Bronchial epithelial cell (primary cell): ENCODE measurements at places on chromosomes 5 and 9. TPM values are rescaled to one million over a fixed set of nuclear protein-coding genes. Genes with fewer than 3 reads are reported as not detected.

DNA sequence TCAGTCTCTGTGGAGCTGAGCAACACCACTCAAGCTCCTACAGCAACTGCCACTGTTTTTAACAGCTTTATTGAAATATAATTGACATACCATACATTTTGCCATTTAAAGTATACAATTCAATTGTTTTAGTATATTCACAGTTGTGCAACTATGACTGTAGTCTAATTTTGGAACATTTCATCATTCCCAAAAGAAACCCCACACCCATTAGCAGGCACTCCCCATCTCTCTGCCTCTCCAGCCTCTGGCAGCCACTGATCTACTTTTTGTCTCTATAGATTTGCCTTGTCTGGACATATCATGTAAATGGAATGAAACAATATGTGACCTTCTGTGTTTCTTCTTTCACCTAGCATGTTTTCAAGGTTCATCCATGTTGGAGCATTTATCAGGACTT, 43.5 kb downstream of the RUSC2 start:
- DNase-seq: peak; percentile 38

Gene CCDC171
- 1.6 and 2.8 TPM in 2 replicates for total RNA-seq

DNA sequence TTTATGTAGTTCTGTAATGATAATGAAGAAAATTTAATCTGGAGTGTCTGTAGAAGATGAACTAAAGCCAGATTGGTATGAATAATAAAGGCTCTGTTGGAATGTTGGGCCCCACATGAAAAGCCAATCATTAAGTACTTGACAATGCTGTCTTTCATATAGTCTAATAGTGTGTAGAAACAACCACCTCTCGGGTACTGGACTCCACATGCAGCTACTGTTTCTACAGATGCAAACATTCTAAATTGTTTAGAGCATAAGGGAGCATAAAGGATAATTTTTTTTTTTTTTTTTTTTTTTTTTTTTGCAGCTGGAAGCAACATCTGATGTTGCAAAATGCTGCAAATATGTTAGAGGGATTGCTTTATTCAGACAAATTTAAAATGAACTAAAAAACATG, 354.3 kb downstream of the KCTD16 start:
- DNase-seq: no peak

Gene CDH6
- 0.13 and 9.5 TPM in 2 replicates for total RNA-seq

Gene FAM78A
- total RNA-seq: under 0.01 and 0.26 TPM in 2 replicates

Gene STK32A
- 5.5 and 11.8 TPM in 2 replicates for total RNA-seq

Gene PIK3R1
- 12.7 and 15.5 TPM in 2 replicates for total RNA-seq

GRCh38 chr5:167816354-167816753, 475.1 kb upstream of the WWC1 start:
- DNase-seq: peak; percentile 87

- DNase-seq: no peak
Measured at GRCh38 chr5:178535299-178536175, 54.7 kb downstream of the COL23A1 start.

Gene CTSV
- total RNA-seq: 17.4 and 35.1 TPM in 2 replicates

DNA sequence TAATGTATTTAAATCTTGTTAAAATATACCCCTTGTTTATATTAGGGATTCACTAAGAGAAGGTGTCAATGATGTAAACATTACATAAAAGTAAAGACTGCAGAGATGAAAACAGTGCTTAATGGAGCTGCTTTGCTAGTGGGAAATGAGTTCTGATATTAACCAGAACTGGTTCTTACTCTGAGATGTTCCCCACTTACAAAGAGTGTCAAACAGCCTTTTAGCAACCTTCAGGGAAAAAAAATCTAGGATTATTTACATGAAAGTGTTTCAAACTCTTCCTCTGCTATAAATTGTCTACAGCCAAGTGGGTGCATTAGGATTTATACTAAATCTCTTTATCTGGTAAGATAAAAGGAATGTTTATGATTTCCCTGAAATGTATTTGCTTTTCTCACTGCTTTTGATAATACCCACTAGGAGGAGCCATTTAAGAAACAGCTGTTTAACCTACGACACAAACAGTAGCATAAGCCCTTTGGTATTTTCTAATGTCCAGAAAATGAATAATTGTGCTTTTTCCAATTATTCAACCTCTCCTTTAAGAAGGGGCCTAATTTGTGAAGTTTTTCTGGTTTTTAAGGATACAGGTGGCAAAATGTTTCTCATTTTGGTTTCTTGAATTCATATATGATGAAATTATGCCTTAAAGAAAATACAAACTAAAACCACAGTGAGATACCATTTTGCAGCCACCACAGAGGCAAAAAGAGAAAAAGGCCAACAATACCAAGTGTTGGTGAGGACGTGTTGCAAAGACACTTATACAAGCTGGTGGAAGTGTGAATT, 186.3 kb downstream of the TLE4 start:
- peak; percentile 32 for DNase-seq

GRCh38 chr9:117434566-117434965, 19.7 kb upstream of the ASTN2 start:
- peak; percentile 25 for DNase-seq

Gene HAND1
- total RNA-seq: not detected in 2 replicates

- no peak for DNase-seq
Measured at GRCh38 chr9:109186857-109187520, 19.9 kb upstream of the FRRS1L start.

DNA sequence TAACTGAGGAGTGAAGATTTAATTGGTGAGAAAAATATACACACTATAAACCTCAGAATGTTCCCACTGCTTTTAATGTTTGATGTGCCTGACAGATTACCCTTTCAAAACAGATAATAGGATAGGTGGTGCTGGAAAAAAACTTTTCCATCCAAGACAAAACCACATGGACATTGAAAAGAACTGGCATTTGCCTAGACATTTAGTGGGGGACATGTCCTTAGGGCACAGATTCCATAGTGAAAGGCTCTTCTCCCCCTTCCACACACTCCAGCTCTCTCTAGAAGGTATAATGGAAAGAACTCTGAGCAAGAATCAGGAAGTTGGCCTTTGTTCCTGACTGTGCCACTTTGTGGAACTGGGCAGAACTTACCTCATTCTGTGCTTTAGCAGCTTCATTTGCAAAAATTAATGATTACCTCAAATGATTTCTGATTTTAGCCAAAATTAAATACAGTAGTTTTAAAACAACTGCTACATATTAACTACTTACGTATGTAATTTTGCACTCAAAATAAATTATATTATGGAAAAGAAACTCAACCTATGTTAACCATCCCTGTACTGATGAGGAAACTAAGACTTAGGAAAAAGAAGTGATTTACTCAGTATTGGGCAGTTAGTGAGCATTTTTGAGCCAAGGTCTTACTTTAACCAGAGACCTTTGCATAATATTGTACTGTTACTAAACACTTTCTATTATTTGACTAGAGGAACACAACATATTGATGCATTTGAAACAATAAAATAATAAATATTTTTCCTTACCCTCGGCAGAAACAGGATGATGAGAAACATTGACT, 43.3 kb downstream of the TMC1 start:
- DNase-seq: no peak

GRCh38 chr5:116806836-116807235, 232.2 kb upstream of the SEMA6A start:
- DNase-seq: no peak

GRCh38 chr9:92425474-92425873, 1.2 kb upstream of the OMD start:
- no peak for DNase-seq

DNA sequence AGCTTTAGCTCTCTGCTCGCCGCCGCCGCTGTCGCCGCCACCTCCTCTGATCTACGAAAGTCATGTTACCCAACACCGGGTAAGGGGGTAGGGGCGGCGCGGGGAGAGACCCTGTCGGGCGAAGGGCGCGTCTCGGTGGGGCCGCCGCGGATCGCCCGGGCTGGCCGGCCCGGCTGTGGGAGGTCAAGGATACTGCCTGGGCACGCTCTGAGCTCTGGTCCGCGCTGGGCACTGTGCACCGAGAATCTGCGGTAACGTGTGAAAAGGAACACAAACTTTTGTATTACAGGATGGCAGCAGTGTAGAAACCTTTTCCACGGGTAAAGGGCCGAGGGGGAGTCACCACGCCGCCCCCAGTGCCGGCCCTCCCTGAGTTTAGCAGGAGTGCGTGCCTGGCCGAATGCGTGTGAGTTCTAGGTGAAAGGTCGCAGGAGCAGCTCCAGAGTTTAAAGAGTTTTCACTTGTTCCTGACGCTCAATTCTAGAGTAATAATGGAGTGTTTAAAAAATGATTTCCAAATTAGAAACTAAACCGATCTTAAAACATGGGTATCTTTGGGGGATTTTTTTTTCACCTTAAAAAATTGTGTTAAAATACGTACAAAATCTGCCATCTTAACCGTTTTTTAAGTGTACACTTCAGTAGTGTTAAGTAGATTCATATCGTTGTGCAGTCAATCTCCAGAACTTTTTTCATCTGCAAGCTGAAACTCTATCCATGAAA, at the start of gene HSDL2:
HSDL2 (plus strand) TSS at position 7 of the 723 bp plus-strand sequence; CDS start at position 63, 56 bp downstream.
- peak; percentile 25 for DNase-seq

Gene PITX1
- 87.7 and 145 TPM in 2 replicates for total RNA-seq

Gene UCK1
- 15.0 and 16.1 TPM in 2 replicates for total RNA-seq

Gene ARL14EPL
- not detected in 2 replicates for total RNA-seq

DNA sequence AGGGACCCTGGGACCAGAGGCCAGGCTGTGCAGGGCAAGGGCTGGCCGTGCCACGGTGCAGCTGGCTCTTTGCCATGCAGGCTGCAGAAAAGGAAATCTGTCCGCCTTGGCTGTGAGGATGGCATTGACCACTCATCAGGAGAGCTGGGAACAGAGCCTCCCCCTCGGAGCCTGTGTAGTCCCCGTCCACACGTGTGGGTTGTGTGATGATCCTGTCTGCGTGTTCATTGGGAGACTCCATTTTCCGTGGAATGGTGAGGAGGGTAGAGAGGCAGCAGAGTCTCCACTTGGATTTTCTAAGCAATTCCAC, 47.7 kb downstream of the EHMT1 start:
- no peak for DNase-seq

DNA sequence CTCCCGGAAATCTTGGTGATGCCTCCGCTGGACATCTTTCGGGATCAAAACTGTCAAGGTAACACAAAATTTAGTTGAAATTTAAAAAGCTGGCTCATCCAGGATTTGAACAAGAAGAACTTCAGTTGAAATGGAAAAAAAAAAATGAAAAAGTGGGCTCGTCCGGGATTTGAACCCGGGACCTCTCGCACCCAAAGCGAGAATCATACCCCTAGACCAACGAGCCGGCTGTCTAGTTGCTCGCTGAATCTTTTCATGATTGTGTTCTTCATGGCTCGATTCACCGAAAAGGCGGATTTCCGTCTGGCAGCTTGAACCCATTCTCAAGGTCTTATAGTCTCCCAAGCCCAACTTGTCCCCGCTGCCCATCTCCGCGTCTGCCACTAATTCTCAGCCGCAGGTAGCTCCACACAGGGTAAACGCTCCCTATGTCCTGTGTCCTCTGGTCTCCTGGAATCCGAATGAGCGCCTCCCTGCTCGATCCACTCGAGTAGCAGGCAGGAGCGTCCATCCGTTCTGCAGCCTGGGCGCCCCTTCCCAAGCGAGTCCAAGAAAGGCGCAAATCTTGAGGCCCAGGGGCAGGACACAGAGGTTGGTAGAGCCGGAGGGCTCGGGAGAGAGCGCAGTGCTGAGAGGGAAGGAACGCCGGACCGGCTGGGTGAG, 16.2 kb downstream of the TRIM7 start:
- peak; percentile 65 for DNase-seq

Gene PCA3
- not detected in 2 replicates for total RNA-seq

- peak; percentile 63 for DNase-seq
Measured at GRCh38 chr9:21559402-21560280, 77.5 kb upstream of the IFNE start.

DNA sequence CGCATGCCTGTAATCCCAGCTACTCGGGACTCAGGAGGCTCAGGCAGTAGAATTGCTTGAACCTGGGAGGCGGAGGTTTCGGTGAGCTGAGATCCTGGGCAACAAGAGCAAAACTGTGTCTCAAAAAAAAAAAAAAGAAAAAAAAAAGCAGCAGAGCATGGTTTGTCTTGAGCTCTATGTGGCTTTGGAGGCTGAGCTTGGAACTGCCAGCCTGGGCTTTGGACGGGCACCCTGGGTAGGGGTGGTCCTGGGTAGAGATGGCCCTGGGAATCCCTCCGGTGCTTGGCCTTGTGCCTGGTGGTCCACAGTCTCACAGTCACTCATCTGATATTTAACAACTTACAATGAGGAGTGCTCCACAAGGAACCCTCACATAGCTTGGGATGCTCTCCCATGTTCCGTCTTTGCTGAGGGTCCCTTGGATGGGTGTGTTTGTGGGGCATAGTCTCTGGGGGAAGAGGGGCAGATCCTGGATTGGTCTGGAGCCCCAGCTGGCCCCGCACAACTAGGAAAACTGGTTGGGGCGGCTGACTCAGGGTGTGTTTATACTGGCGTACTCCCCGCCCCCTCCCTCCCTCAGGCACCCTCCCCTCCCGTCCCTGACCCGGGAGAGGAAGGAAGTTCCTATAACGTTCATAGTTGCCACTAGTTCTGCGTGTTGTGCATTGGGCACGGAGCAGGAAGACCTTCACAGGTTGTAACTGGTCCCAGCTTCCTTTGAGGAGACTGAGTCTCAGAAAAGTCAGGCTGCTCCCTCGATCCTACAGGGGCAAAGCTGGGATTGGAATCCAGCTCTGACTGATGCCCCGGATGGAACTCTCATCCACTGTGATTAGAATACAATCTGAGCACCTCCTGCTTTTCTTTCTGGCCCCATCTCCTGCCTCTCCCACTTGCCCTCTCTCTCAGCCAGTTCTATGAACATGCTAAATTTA, 11.2 kb downstream of the IER5L start:
- peak; percentile 93 for DNase-seq

DNA sequence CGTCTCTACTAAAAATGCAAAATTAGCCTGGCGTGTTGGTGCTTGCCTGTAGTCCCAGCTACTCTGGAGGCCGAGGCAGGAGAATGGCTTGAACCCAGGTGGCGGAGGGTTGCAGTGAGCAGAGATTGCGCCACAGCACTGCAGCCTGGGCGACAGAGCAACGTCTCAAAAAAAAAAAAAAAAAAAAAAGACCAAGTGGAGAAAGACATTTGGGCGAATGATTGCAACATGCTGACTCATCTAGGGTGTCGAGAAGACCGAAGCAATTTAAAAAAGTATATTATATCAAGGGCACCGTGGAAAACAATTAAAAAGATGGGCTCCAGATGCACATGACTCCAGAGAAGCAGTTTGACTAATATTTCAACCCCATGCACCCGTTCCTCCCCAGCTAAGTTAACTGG, 9.2 kb downstream of the KLF4 start:
- peak; percentile 84 for DNase-seq

Gene PCDHB15
- under 0.01 and 0.51 TPM in 2 replicates for total RNA-seq
